Stimulated activated CD4-positive, alpha-beta T cell treated with anti-CD3 and anti-CD28 coated beads, Interleukin-2, amount 100 ng/mL, for 48 hours (primary cell): ENCODE measurements at places on chromosomes 2 and 18.

DNA sequence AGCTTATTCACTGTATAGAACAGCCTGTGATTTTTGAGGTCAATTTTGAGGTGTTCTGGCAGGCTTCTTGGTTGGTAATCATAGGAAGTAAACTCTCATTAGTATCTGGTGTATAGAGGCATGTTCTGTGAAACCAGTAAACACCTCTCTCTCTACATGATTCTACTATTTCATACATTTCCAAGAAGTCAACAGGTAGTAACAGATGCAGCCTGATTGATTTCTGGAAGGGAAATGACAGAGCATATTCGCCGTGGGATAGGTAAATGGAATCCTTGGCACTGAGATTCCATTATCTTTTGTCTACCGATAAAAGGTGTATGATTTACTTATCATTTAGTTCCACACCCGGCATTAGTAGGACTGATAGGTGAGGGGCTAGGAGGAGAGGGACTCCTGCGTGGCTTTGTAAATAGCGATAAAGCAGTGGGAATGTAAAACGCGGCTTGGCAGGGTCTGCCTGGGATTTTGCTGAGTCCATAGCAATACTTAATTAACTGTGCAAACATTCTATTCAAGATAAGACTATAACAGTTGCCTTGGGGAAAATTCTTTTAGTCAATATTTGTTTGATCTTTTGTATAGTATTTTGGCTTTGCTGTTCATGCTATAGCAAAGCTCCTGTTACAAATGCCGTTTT, 32.3 kb downstream of the LYPD6B start:
- DNase-seq = no peak

DNA sequence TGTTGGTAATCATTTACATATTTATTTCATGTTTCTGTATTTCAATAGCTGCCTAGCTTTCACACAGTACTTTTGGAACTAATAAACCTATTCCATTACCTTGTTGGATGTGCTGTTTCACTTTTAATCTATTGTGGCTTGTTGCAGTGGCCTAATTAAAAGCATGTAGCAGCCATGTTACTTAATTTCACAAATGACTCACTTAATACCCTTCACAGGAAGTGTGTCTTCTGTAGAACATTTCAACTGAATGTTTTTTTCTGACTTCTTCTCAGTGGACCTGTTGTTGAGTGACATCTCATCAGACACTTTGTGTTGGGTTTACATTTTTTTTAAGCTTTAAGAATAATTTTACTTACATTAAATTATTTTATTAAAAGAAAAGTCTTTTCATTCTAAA, 260.5 kb upstream of the THUMPD2 start:
- no peak for DNase-seq

GRCh38 chr2:8999797-9000196, 3.7 kb downstream of the MBOAT2 start:
- no peak for DNase-seq

DNA sequence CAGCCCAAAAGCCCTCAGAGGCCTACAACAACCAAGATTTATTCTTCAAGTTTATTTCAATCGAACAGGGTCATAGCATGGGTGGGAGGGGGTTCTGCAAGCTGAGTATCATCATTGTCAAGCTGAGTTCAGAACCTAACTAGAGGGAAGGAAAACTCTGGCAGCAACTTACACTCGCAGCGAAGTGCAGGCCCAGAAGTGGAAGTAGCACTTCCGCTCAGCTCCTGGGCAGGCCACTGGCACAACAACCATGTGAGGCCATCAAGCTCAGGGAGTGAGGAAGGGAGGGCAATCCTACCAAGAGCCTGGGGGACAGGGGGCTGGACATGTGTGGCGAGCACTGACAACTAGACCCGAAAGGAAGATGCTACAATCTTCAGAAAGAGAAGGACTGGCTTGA, 4.8 kb downstream of the UXS1 start:
- no peak for DNase-seq

GRCh38 chr2:234873828-234874173, 78.0 kb upstream of the SH3BP4 start:
- DNase-seq = no peak

DNA sequence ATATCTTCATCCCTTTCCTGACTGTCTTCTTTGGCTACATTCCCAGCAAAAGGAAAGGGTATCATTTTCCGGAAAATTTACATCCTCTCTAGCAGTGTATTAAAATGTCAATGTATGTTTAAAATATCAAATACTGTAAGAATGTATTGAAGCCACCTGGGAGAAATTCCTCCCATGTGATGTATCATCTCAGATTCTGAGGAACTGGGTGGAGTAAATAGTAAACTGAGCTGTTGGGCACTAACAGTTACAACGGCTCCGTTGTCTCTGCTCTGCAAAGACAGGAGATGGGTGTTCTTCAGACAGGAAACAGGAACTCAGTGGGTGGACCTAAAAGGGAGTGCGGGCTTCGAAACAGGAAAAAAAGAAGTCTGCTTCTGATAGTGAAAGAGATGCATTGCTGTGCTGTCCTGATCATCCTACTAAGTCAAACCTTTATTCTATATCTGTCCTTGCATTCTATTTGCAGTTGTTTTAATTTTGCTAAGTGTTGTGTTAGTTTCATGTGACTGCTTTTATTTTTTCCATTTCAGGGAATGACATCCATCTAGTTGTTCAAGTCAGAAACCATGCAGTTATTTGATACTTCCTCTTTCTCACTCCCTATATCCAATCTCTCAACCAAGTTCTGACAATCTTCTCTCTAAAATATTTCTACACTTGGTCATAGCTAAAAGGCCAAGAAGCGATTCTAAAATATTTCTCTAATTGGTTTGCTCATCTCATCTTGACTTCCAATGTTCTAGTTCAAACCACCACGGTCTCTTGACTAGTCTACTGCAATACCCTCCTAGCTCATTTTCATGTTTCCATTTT, 19.4 kb downstream of the DOK1 start:
- DNase-seq = no peak

GRCh38 chr18:9148203-9148552, 11.6 kb downstream of the ANKRD12 start:
- DNase-seq = no peak

DNA sequence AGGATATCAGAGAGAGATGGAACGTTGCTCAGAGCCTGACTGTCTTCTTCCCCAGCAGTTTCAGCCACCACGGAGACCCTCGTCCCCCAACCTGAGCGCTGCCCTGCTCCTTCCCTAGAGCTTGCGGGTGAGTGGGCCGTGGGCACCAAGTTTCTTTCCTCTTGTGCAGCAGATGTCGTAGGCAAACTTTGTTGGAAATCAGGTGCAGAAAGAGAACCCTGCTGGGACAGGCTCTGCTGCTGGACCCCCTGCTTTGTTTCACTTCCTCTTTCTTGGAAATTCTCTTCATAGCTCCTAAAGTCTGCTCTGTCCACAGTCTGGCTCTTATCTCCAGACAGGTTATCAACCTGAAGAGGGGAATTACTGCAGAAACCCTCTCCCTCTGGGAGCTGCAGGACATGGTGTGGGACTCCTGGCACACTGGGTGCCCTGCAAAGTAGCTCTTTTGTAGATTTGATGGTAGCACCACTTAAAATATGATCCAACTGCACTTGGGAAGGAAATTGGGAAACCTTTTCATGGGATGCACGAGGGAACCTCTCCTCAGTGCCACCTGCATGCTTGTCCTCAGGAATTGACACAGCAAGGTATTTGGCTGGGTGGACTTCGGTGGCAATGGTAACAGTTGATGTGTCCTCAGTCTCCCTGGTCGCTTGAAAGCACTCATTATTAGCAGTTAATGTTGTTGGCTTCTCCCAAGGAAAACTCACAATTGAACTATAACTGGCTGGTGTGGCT, 92.2 kb downstream of the ALPK2 start:
- DNase-seq = no peak

GRCh38 chr2:200616193-200616592, 30.4 kb downstream of the AOX1 start:
- no peak for DNase-seq

DNA sequence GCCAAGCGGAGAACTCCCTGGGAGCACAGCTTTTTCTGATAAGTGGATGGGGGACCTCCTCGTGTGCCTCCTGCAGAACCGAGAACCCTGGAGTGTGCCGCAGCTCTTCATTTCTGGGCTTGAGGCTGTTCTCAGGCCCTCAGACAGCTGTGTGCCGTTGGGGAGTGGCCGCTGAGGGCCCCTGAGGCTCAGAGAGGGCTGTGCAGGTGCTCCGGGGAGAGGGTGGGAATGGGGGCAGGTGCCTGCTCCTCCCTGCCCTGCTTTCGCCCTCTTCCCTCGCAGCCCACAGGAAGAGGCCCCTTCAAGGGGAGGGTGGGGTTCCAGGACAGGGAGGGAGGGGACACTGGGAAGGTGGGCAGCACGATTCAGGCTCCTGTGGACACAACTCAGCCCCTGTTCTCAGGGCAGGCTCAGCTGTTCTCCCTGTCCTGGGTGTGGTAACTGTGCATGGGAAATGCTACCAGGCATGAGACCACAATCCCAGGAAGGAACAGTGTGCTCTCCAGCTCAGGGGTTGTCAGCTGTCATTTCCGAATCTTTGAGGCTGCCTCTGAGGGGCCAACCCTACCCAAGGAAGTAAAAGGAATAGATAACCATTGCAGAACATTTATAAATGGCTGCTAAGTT, 11.3 kb downstream of the LCT start:
- no peak for DNase-seq

GRCh38 chr2:187939180-187939579, 352.5 kb upstream of the GULP1 start:
- no peak for DNase-seq

DNA sequence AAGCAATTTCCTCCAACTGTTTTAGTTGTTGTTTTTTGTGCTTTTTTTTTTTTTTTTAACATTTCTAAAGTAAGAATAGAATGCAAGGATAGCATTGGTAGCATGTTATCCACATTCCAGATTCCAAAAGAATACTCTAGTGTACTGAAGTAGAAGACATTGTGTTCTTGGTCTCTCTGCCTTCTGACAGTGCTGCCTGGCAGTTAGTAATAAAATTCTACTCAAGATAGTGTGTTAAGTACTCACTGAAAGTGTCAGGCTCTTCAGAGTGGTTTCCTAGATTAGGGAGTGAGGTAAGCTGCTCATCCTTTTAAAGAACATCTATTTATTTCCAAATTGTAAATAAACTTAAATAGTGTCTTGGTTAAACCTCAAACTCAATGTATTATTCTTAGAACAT, 253.7 kb downstream of the HNMT start:
- no peak for DNase-seq

- no peak for DNase-seq
Observed at GRCh38 chr2:239758279-239758877, 266.8 kb downstream of the NDUFA10 start.

- no peak for DNase-seq
Observed at GRCh38 chr18:12463191-12463590, 55.5 kb downstream of the PRELID3A start.

- no peak for DNase-seq
Observed at GRCh38 chr2:144559681-144560080, 39.8 kb upstream of the ZEB2 start.

DNA sequence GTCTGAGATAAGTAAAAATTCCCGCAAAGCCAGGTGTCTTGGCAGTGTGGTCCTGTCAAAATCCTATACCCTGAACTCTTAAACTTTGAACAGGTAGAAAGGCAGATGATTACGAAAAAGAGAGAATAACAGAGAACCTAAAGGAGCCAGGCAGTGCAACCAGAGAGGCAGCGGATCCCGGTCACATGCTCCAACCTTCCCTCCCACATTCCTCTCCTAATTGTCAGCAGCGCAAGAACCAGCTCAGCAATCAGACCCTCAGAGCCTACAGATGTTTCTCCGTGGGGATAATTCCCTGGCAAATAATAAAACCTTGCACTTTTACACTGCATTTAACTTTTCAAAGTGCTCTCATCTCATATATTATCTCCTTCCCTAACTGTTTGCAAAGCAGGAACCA, 124.8 kb downstream of the EPHA4 start:
- no peak for DNase-seq
